ENCODE measurements at places on chromosomes 7 and 10.

- DNase-seq = no peak
Observed at GRCh38 chr7:92827464-92828120, 8.8 kb downstream of the CDK6 start.

- DNase-seq = no peak
Observed at GRCh38 chr7:133051066-133051465, 30.8 kb downstream of the CHCHD3 start.

DNA sequence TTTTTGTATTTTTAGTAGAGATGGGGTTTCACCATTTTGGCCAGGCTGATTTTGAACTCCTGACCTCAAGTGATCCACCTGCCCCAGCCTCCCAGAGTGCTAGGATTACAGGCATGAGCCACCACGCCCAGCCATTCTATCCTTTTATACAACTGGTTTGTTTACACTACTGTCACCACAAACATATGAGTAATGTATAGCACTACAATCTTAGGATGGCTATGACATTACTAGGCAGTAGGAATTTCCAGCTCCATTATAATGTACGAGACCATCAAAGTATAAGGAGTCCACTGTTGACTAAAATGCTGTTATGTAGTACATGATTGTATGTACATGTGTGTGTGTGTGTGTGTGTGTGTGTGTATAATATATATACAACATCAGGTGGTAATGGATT lies 1126.1 kb upstream of the LRRN3 start:
- no peak for DNase-seq

GRCh38 chr10:120705309-120705708 lies 145.9 kb upstream of the WDR11 start:
- DNase-seq = no peak

DNA sequence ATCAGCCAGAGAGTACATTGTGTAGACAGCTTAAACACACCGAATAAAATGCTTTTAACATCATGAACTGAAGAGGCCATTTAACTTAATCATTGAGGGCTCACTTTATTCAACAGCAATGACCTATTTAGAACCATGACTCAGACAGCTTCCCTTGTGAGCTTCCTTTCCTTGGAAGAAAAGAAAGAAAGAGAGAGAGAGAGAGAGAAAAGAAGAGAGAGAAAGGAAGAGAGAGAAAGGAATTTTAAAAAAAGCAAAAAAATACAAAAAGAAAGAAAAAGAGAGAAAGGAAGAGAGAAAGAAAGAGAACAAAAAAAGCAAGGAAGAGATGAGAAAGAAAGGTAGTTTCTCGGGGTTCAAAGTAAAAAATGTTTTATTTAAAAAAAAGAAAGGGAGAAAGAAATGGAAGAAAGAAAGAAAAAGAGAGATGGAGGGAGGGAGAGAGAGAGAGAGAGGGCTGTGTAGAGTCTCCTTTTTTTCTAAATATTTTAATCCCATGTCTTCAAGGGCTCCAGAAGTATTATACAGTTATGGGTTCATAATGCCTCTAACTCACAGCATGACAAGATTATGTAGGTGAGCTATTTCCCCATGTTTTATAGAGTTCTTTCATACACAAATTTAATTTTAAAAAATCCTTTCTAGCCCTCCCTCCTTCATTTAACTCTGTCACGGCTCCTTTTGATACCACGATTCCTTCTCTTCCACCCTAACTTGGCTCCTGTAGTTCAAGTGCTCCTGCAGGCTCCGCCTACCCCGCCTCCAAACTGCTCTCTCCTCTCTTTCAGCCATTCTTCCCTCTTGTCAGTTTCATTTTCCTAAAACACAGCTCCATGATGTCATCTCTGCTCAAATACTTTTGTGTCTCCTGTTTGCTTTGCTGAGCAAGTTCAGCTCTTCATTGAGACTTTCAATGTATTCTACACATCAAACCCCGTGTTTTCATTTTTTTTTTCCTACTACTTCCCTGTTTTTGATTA lies 85.5 kb downstream of the PRTFDC1 start:
- no peak for DNase-seq

DNA sequence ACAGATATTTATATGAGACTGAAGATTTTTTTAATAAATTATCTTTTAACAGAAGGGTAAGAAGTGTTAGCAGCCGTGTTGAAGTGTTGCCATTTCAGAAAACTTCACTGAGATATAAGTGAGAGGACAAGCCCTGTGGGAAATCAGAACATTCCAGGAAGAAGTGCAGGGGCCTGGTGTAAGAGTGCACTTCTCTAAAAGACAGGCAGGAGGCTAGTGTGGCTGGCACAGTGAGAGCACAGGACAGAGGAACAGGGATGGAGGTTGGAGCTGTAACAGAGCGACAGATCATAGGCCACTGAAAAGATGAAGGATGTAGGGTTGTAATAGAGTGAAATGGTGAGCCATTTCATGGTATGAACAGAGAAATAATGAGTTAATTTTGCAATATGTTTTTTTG lies 608.9 kb downstream of the SORCS1 start:
- DNase-seq = no peak

DNA sequence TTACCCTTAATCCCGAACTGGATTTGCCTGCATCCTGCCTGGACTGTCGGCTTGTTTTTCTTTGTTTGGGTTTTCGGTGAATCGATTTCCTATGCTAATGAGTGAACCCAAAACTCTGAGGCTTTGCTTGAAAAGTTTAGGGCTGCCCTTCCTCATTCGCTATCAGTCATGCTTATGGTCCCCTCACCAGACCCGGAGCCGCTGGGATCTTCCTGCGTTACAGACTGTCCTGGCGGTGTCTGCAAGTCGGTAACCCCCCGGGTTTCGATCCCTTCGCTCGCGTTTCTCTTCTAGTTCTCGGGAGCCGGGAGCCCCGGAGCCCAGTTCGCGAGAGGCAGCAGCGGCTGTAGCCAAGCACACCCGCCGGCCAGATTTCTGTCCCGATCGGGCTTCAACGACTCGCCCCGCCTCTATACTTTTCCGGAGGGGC lies 2.2 kb downstream of the EMX2 start:
- no peak for DNase-seq

- no peak for DNase-seq
Observed at GRCh38 chr10:66880826-66881225, 45.0 kb upstream of the LRRTM3 start.

DNA sequence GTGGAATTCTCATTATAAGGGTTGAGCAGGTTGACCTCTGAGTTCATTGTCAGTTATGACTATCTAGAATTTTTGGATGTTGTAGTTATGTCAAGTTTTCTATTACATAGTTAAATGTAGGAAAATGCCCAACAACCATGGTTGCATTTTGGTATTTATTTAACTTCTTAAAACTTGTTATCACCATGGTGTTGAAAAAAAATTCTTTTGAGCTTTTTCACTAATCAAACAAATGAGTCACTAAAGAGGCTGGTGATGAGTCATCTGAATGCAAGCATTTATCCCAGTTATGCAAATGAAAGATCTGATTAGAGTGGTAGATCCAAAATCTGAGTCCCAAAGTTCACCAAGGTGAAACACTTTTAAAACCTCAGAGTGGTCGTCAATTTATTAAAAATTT lies 624.7 kb upstream of the IGFBP3 start:
- DNase-seq = no peak

DNA sequence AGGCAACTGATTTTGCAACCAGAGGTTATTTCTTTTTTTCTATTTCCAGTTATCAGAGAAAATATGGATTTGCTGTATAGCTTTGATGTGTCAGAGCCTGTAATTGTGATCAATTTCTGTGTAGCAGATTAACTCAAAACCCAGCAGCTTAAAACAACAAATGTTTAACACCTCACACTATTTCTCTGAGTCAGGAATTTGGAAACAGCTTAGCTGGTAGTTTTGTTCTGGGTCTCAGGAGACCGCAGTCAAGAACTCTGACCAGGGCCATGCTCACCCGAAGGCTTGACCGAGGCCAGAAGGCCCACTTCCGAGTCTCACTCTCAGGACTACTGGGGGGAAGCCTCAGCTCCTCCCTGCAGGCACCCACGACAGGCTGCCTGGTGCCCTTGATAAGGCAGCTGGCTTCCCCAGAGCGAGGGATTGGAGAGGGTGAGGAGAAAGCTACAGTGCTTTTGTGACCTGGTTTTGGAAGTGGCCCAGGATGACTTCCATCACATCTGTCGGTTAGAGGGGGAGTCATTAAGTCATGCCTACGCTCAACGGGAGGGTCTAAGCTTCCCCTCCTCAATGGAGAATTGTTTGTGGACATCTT lies 105.7 kb upstream of the SHH start:
- DNase-seq = no peak

- DNase-seq = peak; percentile 57
Observed at GRCh38 chr10:58967551-58968388, 208.7 kb upstream of the PHYHIPL start.

DNA sequence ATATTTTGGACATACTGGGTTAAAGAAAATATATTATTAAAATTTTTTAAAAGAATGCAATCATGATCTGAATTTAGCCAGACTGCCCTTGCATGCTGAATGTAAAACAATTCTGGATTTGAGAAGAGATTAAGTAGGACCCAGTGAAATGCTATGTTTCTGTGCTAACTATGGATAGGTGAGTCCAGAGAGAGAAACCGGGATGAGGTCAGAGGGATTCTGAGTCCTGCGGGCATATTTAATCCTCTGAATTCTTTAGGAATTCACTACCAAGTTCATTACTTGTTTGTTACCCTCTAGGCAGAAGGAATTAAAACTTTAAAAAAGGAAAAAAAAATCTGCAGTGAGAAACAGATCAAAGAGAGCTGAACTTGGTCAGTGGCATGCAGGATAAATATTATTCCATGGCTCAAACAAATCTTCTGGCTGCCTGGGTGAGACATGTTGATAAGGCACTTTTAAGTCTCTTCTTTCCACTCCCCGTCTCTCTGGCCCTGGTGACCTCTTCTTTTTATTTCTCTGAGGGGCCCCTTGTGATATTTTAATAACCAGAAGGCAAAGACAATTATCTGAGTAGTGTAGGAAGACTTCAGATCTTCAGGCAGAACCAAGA lies 50.2 kb upstream of the LYZL1 start:
- no peak for DNase-seq

DNA sequence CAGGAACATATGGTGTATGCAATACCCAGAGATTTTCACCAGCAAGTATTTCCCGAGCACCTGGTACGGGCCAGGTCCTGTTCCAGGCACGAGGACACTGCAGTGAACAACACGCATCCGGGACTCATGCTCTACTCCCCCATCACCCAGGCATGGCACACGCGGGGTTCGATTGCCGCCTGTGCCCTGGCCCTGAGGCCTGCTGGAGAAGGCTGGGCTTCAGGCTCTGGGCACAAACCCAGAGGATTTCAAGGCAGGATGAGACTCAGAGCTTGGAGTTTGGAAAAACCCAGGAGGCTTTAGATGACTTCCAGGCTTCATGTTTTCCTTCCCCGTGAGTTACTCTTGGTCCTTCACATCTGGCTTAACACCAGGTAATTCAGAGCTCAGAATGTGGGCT lies 143.5 kb downstream of the NEURL1 start:
- DNase-seq = no peak

GRCh38 chr7:31828520-31828919 lies 141.5 kb downstream of the PPP1R17 start:
- DNase-seq = no peak

DNA sequence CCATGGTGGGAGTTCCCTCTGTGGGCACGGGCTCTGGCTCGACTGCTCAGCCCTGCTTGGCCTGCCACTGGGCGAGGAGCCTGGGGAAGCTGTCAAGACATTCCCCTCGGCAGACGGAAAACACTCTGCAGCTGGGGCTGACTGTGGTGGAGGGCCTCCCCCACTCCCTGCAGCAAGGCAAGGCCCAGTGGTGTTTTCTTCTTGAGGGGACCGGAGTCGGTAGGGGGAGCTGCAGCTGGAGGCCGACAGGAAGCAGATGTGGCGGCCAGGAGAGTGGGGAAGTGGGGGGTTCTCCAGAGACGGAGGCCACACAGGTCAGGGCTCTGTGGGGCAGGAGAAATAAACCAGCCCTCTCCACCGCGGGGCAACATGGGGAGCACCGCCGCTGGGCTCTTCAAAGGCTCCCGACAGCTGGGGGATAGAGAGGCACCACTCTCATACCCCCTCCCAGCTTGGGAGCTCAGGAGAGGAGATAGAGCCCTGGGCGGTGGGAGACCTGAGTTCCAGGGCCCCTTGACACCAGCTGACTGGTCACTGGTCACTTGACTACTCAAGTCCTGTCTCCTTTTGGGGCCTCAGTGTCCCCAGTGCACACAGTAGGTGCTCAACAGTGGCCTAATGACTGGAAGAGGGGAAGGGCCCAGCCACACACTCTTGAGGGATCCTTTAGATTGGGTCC lies 43.4 kb downstream of the PPIF start:
- DNase-seq = no peak

- DNase-seq = no peak
Observed at GRCh38 chr7:22681312-22681711, 45.7 kb upstream of the IL6 start.

DNA sequence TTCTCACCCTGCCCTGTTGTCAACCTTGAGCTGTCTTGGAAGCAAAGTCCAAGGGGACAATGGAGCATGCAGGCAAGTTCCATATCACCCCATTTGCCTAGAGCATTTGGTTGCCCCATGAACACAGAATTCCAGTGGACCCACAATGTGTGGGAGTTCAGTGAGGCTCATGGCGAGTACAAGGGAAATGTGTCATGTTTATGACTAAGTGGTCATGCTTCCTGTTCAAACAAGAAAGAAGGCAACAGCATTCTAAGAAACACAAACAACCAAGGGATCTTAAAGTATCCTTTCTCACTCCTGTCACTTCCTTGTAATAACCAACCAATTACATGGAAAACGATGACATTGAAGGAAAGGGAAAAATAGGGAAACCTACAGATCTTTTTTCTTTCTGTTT lies 513.0 kb downstream of the INHBA start:
- no peak for DNase-seq

GRCh38 chr7:34074421-34074820 lies 169.1 kb downstream of the BMPER start:
- no peak for DNase-seq

- DNase-seq = no peak
Observed at GRCh38 chr10:20956843-20957242, 59.7 kb upstream of the NEBL start.

DNA sequence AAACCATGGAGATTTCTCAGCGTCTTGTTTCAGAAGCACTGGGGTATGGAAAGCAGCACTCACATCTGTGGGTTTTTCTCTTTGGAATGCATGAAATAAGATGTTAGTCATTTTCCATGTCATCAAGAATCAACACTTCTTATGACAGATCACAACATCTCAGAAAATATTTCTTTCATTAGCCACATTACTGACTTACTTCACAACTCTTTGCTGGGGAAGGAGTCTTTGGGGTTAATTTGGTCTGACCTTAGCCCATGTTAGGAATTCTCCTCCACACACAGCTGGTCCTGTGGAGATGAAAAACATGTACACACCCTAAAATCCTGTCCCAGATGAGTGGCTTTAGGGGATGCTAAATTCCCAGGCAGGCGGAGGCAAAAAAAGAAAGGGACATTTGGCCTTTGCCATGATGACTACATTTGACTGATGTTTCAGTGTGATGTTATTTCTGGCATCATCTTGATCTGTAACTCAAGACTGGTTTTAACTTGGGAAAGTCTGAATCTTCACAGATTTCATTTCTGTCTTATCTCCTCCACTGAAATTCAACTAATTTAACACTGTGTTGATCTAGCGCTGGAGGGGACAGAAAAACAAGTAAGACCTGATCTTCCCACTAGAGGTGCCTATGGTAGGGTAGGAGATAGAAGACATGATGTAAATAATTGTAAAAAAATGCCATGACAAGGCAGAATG lies 363.2 kb downstream of the PRPF18 start:
- DNase-seq = no peak

GRCh38 chr7:37781156-37781555 lies 67.2 kb upstream of the NME8 start:
- DNase-seq = no peak

- no peak for DNase-seq
Observed at GRCh38 chr7:27389496-27389895, 146.9 kb downstream of the EVX1 start.

- DNase-seq = no peak
Observed at GRCh38 chr7:69656890-69657289, 58.6 kb downstream of the AUTS2 start.
